ENCODE measurements at places on chromosomes 6 and 20.
A peak's percentile ranks its signal among the peaks of the same experiment; 100 is the strongest.

DNA sequence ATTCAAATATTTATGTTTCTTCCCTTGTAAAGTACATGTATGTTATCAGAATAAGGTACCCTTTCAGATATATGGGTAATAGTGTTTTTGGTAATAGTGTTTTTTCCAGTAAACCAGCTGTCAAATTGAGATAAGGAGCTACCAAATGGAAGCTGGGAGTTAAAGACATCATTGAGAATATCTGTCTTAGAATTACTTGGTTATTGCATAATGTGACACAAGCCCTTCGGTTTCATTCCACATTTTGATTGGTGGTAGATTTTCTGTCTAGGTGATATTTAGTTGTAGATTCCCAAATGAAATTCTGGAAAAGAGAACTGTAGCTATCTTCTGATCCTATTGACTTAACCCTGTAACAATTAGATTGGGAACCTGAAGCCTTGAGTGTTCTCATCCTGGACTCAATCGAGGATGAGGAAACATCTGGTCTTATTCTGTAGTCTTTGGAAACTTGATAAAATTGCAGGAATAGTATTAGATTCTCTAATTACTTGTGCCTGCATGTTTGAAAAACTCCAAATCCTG lies 75.1 kb upstream of the SYNJ2 start:
- DNase-seq = no peak

- no peak for DNase-seq
Observed at GRCh38 chr6:67591910-67592309, 1043.2 kb upstream of the ADGRB3 start.

DNA sequence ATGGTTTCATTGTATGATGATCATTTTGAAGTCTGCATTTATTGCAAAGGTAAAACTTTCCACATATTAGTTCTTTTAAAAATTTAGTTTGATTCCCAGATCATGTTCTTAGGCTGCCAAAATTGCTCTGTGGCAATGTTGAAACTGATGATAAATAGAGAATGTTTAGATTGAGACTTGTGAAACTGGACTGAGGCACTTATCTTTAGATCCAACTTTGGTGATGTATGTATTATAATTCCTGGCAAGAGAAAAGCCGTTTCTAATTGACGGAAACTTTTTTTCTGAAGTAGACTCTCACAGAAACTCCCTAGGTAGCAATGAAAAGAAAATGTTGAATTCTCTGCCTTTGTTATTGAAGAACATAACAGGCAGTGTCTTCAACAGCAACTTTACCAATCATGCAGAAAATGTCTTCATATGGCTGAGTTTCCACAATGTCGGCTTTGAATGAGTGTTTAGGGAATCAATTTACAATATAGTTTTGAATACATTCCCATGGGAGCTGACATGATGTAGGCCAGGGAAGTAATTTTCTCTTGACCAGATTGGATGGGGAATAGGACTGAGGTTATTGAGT lies 456.2 kb downstream of the CD109 start:
- no peak for DNase-seq

DNA sequence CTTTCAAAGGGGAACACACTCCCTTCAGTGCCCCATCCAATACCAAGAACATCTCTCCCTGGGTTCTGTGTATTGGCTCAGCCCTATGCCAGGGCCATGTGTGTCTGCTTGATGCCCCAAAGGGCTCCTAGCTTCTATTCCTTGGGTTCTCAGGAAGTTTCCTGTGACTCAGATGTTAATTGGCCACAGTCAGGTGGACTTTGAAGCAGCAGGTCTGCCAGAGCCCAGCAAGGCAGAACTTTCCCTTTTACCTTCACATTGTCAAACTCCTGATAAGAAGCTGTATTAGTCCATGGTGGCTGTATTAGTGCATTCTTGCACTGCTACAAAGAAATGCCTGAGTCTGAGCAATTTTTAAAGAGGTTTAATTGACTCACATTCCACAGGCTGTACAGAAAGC lies 116.0 kb upstream of the PTPRT start:
- no peak for DNase-seq

DNA sequence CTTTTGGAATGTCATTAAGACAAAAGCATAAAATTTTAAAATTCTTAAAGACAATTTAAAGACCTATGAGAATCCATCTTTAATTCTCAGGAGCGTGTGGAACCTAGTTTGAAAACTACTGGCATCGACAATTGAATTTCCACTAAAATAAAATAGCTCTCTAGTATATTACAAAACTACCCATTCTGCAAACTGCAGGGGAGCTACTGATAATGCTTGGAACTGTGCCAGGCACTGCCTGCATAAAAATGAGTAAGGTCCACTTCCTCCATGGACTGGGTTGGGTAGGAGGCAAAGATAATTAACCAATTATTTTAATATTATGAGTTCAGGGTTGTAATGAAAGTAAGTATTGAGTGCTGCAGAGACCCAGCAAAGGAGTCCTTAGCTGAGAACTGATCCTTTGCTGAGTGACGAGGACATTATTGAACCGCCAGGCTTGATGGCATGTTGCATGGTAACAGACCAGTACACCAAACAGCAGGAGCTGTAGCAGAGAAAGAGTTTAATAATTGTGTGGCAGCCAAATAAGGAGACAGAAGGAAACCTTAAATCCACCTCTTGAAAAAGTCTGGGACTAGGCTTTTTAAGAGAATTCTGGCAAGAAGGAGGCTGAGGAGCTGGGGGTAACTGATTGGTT lies 261.3 kb downstream of the ESR1 start:
- no peak for DNase-seq

DNA sequence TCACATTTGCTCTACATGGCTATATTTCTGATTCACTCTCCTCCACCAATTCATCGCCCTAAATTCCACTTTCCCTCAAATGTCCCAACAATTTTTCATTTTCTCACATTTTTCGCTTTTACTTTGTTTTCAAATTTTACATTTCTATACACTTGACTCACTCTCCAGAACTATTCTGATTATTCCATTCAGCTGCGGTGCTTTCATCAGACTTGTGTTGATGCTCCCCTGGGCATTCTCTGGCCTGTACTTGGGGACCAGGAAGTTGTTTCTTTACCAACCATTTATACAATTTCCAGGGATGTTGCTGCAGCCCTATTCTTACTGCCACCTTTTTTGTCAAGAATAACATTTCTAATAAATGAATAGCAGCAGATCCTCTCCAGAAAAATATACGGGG lies 444.8 kb downstream of the MAFB start:
- DNase-seq = no peak

- DNase-seq = no peak
Observed at GRCh38 chr20:64032706-64033624, 3.0 kb upstream of the C20orf204 start.

- no peak for DNase-seq
Observed at GRCh38 chr20:15332711-15333160, 995.3 kb upstream of the FLRT3 start.

GRCh38 chr20:50455656-50456451 lies 54.3 kb upstream of the PTPN1 start:
- DNase-seq = no peak

DNA sequence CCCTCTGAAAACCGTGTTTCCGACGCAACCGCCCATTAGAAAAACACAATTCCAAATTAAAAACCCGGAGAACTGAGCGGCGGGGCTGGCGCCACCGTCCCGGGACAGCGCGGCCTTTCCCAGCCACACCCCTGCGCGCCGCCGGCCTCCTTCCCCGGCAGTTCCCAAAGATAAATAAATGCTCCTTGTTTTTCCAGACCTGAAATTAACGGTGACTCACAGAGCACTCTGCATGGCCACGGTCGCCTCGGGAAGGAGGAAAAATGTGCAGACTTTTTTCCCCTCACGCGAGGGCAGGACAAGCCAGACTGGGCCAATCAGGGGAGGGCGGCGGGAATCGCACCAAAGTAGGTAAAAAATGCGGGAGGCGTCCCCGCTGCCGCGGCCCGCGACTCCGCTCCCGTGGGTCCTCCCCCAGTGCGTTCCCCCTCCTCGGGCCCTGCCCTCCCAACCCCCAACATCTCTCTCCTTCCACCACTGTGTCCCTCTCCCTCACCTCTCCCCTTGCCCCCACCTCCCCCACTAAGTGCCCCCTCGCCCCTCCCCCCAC lies 828 bp upstream of the DSTN start:
- no peak for DNase-seq

- DNase-seq = no peak
Observed at GRCh38 chr6:93017213-93017612, 402.1 kb downstream of the EPHA7 start.

- peak; percentile 79 for DNase-seq
Observed at GRCh38 chr20:33666293-33667244, at the start of gene ACTL10. Gene ACTL10, plus strand, starts transcription at chr20:33666943. Its CDS starts 555 bp downstream, at chr20:33667498.

DNA sequence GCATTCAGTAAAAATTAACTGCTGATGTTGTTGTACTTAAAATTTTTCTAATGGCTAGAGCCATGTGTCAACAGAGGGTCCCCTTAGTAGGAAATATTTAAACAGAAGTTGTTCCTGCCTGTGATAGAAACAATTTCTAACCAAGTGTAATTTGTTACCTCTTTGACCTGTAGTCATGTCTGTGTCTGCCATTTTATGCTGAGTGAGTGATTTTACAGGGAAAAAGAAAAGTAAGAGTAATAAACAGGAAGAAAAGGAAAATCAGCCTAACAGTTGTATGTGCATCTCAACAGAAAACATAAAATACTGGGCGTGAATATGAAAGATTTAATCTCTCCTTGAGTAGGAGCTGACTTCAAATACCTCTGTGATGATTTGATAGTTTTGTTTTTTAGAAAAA lies 172.0 kb downstream of the FARS2 start:
- DNase-seq = no peak

DNA sequence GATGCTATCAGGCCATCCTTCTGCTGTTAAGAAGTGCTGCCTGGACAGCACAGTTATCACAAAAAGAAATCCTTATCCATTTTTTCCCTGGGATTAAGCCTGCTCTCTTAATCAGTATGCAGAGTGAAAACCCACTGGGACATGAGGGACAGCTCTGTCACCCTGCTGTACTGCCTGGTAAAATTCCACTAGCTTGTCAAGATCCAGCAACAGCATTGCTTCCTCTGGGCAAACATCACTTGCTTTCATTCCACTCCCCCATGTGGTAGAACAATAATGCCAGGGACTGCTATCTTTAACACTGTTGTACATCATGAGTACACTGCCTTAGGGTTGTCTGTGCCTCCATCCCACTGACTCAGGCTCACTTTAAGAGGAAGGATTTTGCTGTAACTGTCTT lies 331.3 kb downstream of the KIF16B start:
- no peak for DNase-seq

- no peak for DNase-seq
Observed at GRCh38 chr6:89385156-89385667, 26.9 kb downstream of the RRAGD start.

DNA sequence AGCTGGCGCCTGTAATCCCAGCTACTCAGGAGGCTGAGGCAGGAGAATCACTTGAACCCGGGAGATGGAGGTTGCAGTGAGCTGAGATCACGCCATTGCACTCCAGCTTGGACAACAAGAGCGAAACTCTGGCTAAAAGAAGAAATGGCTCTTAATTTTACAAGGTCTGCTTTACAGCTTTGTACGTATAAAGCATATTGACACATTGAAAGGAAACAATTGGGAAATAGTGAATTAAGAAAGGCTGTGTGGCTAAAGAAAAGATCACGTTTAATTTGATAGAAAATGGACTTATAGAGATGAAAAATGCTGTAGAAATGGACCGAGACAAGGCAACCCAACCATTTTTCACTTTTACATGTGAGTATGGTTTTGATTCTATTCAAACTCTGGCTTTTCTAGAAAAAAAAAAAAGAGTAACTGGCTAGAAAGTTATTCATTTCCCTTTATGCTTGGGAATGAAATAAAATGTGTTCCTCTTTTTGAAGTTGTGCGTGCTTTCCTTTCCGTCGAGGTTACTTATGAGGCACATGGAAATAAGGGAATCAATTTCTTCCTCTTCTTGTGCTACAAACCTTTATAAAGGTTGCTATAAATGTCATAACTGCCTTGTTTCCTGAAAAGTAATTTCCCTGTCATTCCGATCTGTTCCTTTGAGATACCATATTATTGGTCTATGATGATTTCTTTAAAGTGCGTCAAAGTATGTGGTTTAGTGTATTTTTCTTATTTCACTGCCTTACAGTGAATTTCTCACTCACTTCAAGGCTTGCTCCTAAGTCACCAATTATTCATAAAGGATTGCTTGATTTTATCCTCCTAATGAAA lies 29.4 kb downstream of the PFDN4 start:
- no peak for DNase-seq

DNA sequence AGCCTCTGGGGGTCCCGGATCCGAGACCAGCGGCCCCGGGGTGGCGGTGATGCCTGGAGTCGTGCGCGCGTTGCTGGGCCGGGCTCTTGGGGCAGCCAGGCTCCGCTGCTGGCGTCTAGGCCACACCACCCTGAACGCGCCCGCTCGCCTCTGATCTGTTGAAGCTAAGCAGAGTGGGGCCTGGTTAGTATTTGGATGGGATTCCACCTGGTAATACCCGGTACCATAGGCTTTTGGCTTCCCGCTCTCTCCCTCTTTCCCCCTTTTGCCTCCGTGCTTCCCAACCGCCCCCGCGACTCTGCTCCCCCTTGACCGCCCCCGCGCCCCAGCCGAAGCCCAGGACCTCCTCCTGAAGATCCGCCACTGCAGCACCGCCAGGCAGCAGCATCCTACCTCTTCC lies 1383.5 kb upstream of the DEFB115 start:
- DNase-seq = no peak

GRCh38 chr20:4318891-4319290 lies 303.5 kb upstream of the RNF24 start:
- DNase-seq = no peak

DNA sequence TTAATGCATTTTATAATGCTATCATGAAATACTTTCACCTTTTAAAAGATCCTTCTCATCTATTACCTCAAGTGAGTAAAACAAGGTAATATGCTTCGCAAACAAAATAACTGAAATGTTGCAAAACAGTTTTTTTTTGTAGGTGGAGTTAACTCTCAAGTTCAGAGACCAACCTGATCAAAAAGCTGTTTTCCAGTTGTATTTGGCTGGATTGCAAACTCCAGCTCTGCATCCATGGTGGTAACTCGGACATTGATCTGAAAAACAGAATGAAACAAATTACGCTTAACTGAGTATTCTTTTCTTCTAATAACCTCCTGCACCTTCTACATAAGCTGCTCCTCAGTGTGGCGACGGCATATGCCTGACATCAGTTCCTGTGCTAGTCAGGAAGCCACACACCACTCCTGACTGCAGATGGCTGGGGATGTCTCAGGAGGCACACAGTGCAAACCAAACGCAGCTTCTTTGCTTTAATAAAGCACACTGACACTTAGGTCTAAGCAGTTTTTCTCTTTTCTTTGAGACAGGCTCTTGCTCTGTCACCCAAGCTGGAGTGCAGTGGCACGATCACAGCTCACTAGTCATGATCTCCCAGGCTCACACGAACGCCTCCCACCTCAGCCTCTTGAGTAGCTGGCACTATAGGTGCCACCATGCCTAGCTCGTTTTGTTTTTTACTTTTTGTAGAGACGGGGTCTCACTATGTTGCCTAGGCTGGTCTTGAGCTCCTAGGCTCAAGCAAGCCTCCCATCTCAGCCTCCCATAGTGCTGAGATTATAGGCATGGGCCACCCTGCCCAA lies 29.9 kb downstream of the EZR start:
- DNase-seq = peak; percentile 26

DNA sequence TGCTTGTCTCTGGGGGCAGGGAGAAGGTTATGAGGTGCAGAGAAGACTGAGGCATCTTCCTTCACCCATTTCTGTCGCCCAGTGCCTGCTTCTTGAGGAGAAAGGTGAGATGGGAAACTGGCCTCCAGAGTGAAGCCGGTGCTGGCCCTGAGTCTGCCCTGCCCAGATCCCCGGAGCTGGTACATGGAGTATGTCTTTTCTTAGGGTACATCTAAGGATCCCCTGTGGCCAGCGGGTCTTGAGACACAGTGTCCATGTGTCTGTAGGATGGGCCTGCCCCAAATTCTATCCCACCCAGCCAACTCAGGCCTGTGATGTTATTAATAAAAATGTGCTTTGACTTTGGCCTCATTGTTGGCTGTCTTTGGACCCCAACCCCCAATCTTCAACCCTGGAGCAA lies 8.8 kb upstream of the BAK1 start:
- no peak for DNase-seq

Data from stimulated activated naive CD4-positive, alpha-beta T cell treated with Interleukin-2 at 50 U/mL for 16 hours (primary cell).